ENCODE measurements at places on chromosomes 6 and 20.

GRCh38 chr6:132490478-132491204 lies 22.3 kb downstream of the STX7 start:
- DNase-seq = no peak

DNA sequence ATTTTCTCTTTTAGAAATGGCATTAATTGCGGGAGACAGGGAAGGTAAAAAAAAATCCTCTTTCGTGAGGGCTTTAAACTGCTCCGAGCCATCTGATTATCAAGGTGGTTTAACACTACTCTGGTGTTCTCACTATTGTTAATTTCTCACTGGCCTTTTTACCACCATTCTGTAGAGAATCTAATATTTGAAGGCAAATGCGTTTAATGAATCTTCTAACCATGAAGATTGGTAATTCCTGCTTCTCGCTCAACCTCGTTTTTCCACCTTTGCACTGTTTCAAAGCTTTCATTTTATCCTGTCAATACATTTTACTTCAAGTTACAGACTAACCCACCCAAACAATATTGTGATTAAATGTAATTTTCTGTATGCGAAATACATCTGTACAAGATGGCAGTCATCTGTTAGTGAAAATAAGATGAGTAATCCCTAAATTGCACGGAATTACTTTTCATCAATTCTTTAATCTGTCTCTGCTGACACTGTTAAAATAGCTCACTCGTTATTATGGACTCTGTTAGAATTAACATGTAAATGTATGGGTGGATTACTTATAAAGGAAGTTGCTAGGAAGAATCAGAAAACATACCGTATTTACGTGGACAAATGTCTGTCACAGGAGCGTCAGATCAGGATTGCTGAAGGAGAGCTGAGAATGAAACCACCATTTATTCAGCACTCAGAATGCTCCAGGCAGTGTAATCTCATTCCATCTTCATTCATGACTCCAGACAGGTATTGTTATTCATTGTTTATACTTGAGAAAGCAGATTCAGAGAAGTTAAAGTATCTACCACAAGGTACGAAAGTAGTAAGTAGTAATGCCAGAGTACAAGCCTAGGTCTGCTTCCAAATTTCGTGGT lies 1.1 kb upstream of the LCA5 start:
- no peak for DNase-seq

DNA sequence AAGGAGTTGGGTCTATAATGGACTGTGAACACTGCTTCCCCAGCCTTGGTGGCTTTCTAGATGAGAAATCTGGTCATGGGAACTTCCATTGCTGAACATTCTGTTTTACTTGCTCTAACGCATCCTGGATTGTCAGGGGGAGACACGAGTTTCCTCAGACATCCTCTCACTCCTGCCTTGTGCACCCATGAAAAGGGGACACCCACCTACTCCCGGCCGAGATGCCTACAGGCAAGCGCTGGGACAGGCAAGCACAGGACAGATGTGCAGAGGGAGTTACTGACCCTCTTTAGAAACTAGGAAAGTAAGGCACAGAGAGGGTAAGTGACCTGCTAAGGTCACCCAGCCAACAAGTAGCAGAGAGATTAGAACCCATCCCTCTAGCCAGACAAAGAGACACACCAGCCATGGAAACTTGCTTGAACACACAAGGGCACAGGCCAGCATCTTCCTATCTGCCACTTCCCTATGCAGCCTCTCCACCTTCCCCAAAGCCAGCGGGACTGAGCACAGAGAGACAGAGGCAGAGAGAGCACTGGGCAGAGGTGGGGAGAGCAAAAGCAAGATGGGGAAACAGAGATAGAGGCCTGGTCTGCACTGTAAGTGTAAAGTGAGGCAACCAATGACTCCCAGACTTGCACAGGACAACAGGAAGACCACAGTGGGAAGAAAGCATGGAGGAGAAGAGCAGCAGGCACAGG lies 845 bp upstream of the SFTA2 start:
- DNase-seq = no peak

DNA sequence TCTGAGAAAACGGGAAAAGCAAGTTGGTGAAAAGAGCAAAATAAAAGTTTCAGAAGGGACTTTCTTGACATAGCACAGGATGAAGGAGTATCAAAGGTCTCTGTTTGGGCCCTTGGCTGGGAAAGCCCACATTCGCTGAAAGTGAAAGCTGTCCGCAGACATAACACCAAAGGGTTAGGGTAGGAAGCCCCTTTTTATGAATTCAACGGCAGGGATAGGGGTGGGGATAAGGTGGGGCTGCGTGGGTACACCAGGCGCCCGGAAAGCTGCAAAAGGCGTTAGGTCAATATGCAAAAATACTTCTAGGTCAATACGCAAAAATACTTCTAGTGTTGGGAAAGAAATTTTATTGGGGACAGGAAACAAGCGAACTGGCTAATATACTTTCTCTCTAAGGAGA lies 135.1 kb downstream of the OR2B2 start:
- DNase-seq = no peak

DNA sequence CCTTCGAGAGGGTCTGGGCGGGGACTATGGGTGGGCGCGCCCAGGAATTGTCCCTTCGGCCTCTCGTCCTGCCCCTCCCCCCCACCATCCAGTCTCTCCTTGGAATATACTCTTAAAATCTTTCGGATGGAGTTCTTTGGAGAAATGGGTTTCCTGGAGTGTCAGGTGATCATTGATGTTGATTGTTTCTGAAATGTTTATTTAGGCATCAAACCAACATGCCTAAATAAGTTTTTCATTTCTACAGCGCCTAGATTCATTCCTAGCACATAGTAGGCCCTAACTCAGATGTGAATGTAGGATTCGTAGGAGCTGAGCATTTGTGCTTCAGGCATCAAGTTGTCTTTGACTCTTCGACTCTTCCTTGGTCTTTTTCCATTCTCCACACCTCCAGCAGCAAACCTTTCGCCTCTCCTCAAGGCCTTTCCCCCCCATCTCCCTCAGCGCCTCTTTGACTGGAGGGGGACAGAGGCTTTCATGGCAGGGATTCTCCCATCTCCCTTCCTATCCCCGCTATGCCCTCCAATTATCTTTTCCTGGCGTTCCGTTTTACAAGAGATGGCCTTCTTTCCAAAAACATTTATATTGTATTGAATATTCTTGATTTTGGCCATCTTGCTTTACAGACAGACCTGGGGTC lies 610 bp downstream of the CASP8AP2 start:
- no peak for DNase-seq

Measured in stimulated activated CD8-positive, alpha-beta memory T cell treated with anti-CD3 and anti-CD28 coated beads, Interleukin-15, amount 100 ng/mL, for 24 hours (primary cell).